ENCODE measurements at places on chromosomes 2 and 18.

GRCh38 chr18:72419914-72420313, 124.2 kb downstream of the CBLN2 start:
- DNase-seq, result no peak

- no peak for DNase-seq
These were observed 10.4 kb upstream of the NAPG start for GRCh38 chr18:10515456-10515855.

GRCh38 chr2:205556841-205557539, 125.3 kb upstream of the NRP2 start:
- no peak for DNase-seq

DNA sequence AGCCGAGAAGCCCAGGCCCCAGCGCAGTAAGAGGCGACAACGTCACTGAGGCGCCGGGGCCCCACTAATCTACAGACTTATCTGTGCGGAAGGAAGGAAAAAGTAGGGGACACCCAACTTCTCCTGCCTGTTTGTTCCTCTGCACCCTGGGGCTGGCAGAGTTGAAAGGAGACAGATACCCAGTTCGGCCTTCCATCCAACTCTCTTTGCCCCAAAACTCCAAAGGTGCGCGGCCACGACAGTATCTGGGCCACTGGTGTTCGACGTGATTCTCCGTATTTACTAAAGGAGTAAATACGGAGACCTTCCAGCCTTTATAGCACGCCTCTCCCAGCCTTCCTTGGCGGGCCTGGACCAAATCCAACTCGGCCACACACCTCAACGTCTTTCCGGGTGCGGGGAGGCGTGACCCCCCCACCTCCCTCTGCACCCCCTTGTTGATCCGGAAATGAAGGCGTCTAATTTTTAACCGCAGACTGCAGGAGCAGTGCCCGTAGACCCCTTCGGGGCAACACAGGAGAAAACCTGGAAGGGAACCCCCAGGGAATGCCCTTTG, 1.6 kb downstream of the SMAD7 start:
- DNase-seq, result no peak

GRCh38 chr2:44528595-44528994, 166.8 kb downstream of the CAMKMT start:
- DNase-seq, result no peak

DNA sequence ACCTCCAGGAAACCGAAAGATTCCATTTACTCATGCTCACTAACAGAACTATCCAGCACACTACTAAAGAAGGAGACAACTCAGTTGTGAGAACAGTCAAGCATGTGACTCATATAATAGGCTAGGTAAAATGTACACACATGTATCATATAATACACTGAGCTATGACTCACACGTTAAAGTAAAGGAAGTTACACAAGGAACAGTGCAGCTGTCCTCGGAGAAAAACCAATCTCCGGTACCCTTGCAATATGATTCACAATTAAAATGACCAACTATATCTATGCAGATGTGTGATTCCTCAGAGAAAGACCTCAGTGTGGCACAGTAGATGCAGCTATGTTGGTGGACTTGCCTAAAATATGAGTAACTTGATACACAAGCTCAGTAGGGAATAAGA, 76.5 kb downstream of the STRN start:
- DNase-seq, result no peak

GRCh38 chr2:20135631-20136050, 84.2 kb upstream of the LAPTM4A start:
- peak; percentile 58 for DNase-seq
